Spleen (tissue), 13 donors: ENCODE measurements at places on chromosomes 16 and 17. TPM values are rescaled to one million over a fixed set of nuclear protein-coding genes. Genes with fewer than 3 reads are reported as not detected.
A peak's percentile ranks its signal among the peaks of the same experiment; 100 is the strongest.

The GAS2L2 gene
- not detected for total RNA-seq

The BFAR gene
- total RNA-seq, result 48.1 TPM

The CTF1 gene
- 1.3 TPM for total RNA-seq

The MYH11 gene
- total RNA-seq, result 113 TPM

The LDHD gene
- total RNA-seq, result 1.8 TPM

The ABCA9 gene
- total RNA-seq, result 2.4 TPM

The SNX20 gene
- total RNA-seq, result 27.2 TPM

The PYDC1 gene
- not detected for total RNA-seq

The C17orf100 gene
- total RNA-seq, result 2.8 TPM

The FOXN1 gene
- total RNA-seq, result not detected

DNA sequence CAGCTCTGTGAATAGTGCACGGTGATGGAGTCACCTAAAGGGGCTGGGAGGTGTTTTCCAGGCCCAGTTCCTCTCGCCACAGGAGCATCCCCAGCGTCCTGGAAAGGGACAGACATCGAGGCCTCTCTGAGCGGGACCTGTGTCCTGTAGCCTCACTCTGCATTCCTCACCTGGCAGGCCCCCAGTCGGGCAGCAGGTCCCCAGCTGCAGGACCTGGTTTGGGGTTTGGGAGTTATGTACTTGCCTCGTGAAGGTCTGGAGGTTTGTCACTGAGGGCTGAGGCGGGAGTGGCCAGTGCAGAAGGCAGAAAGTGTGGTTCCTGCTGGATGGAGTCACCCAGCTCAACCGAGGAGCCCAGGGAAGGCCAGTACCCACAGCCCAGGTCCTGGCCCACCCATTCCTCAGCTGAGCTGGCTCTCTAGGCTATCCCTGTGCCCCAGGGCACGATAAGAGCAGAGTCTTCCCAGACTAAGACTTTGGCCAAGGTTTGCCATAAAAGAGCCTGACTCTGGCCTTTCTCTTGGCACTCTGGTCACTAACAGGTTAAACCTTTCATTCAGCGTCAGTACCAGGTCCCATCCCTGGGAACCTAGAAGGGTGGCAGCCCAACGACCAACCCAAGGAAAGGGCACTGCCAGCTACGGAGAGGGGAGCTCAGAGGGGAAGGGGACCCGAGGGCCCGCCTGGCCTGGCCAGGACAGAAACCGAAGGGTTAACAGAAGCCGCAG lies 24.4 kb downstream of the TBX4 start:
- no peak overlapping the region for H3K27ac ChIP-seq
- H3K27me3 ChIP-seq, result no peaks in the 10 kb centered on the region
- no peak overlapping the region for H3K4me3 ChIP-seq
- no peaks in the 10 kb centered on the region for H3K36me3 ChIP-seq
- peak; percentile 56 for DNase-seq

GRCh38 chr17:68800751-68801150 lies 154.4 kb downstream of the ABCA8 start:
- no peaks in the 10 kb centered on the region for H3K27me3 ChIP-seq
- no peaks in the 10 kb centered on the region for H3K4me1 ChIP-seq
- no peaks in the 10 kb centered on the region for H3K36me3 ChIP-seq
- no peak overlapping the region for H3K4me3 ChIP-seq
- no peak for DNase-seq

GRCh38 chr16:88700636-88701482 lies 5.3 kb downstream of the RNF166 start:
- peaks cover 42% of the 10 kb centered on the region for H3K36me3 ChIP-seq
- H3K4me3 ChIP-seq, result peak overlapping the region; percentile 96
- no peaks in the 10 kb centered on the region for H3K27me3 ChIP-seq
- DNase-seq, result peak; percentile 100

DNA sequence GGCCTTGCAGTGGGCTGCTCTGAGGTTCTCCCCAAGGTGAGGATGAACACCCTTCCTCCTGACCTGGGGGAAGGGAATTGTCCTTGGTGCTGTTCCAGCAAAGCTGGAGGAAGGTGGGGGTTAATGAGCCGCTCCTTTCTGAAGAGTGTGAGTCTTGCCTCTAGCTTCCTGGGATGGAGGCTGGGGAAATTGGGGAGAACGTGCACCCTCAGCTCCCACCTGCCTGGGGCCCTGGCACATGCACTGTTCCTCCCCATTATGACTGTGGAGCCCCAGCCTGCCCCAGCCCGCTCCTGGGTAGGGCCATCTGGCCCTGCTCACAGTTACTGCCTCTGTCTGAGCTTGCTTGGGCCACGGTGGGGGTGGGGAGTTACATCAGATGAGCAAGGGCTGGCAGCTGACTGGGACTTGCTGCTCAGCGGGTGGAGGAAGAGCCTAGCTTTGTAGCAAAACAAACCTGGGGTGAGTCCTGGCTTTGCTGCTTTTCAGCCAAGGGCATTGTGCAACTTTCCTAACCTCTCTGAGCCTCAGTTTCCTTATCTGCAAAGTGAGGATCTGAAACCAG lies 11.1 kb downstream of the TNS4 start:
- no peak overlapping the region for H3K4me3 ChIP-seq
- no peaks in the 10 kb centered on the region for H3K36me3 ChIP-seq
- no peaks in the 10 kb centered on the region for H3K27me3 ChIP-seq

- no peak overlapping the region for H3K27ac ChIP-seq
- H3K4me1 ChIP-seq, result peaks cover 100% of the 10 kb centered on the region
- H3K36me3 ChIP-seq, result no peaks in the 10 kb centered on the region
- no peaks in the 10 kb centered on the region for H3K27me3 ChIP-seq
These were observed 3.8 kb downstream of the IL21R start for GRCh38 chr16:27405546-27406451.

DNA sequence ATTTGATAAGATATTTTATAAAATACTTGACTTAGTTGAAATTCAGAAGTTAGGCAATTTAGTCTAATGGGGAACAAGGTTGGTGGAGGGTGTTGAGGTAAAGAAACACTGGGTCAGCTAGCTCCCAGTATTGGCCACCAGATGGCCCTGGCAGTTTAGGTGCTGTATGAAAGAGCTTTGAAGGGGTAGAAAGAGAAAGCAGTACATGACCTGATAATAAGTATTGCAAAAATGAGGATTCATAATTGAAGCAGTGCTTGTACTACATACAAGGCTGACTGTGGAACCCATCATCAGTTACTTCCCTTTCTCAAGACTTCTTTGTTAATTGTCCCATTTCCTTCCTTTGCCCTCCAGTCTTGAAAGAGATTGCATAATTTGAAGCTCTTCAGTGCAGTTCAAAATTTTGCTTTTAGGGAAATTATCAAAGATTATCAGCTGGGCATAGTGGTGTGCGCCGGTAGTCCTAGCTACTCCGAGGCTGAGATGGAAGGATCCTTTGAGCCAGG lies 29.4 kb downstream of the TANC2 start:
- H3K4me3 ChIP-seq, result no peak overlapping the region
- no peak overlapping the region for H3K27ac ChIP-seq
- no peaks in the 10 kb centered on the region for H3K27me3 ChIP-seq

- H3K4me1 ChIP-seq, result no peaks in the 10 kb centered on the region
- H3K36me3 ChIP-seq, result no peaks in the 10 kb centered on the region
- no peak overlapping the region for H3K27ac ChIP-seq
- no peaks in the 10 kb centered on the region for H3K27me3 ChIP-seq
- DNase-seq, result no peak
These were observed 63.6 kb upstream of the TBX2 start for GRCh38 chr17:61335845-61336655.

GRCh38 chr16:51148678-51149228 lies 2.3 kb downstream of the SALL1 start:
- no peak for DNase-seq
- no peaks in the 10 kb centered on the region for H3K36me3 ChIP-seq
- H3K4me3 ChIP-seq, result no peak overlapping the region
- no peak overlapping the region for H3K27ac ChIP-seq
- H3K27me3 ChIP-seq, result peaks cover 73% of the 10 kb centered on the region
- H3K4me1 ChIP-seq, result peaks cover 17% of the 10 kb centered on the region

GRCh38 chr17:33012522-33013033 lies 20.9 kb downstream of the SPACA3 start:
- DNase-seq, result no peak
- no peaks in the 10 kb centered on the region for H3K27me3 ChIP-seq
- H3K4me3 ChIP-seq, result no peak overlapping the region
- no peaks in the 10 kb centered on the region for H3K36me3 ChIP-seq
- no peak overlapping the region for H3K27ac ChIP-seq

- no peaks in the 10 kb centered on the region for H3K36me3 ChIP-seq
- no peaks in the 10 kb centered on the region for H3K4me1 ChIP-seq
- peak; percentile 29 for DNase-seq
- H3K27me3 ChIP-seq, result no peaks in the 10 kb centered on the region
- no peak overlapping the region for H3K27ac ChIP-seq
- no peak overlapping the region for H3K4me3 ChIP-seq
These were observed 173.0 kb downstream of the FOXL1 start for GRCh38 chr16:86751076-86752030.

- H3K27me3 ChIP-seq, result no peaks in the 10 kb centered on the region
- peaks cover 33% of the 10 kb centered on the region for H3K4me1 ChIP-seq
- DNase-seq, result no peak
- H3K36me3 ChIP-seq, result no peaks in the 10 kb centered on the region
- H3K4me3 ChIP-seq, result no peak overlapping the region
- H3K27ac ChIP-seq, result no peak overlapping the region
These were observed 62.0 kb upstream of the AMZ2 start for GRCh38 chr17:68185820-68186219.

GRCh38 chr17:75503976-75504346 lies 11.4 kb downstream of the CASKIN2 start:
- H3K4me3 ChIP-seq, result no peak overlapping the region
- H3K4me1 ChIP-seq, result peaks cover 44% of the 10 kb centered on the region
- H3K27ac ChIP-seq, result no peak overlapping the region
- no peaks in the 10 kb centered on the region for H3K27me3 ChIP-seq
- H3K36me3 ChIP-seq, result no peaks in the 10 kb centered on the region
- no peak for DNase-seq

DNA sequence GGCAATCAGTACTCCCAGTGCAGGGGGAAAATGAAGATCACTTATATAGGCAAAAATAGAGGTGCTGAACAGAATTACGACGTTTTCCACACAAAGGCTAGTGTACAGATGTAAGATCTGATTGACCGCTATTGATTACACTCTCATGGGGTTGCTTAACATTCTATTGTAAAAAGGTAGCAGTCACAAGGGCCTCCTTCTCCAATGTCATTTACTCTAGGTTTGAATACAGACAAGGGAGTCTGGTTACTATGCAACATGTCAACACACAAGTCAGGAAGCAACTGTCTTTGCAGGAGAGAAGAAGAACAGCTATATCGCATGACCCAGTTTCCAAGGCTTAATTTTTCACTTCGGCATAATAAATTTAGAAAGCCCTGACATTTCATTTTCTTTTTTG lies 7.9 kb downstream of the KRT37 start:
- no peaks in the 10 kb centered on the region for H3K4me1 ChIP-seq
- H3K27me3 ChIP-seq, result no peaks in the 10 kb centered on the region
- H3K27ac ChIP-seq, result no peak overlapping the region
- H3K4me3 ChIP-seq, result no peak overlapping the region

GRCh38 chr16:88405216-88406060 lies 22.7 kb downstream of the ZNF469 start:
- H3K27ac ChIP-seq, result no peak overlapping the region
- H3K4me1 ChIP-seq, result no peaks in the 10 kb centered on the region
- no peaks in the 10 kb centered on the region for H3K36me3 ChIP-seq
- no peaks in the 10 kb centered on the region for H3K27me3 ChIP-seq

GRCh38 chr17:1553354-1554266 lies 9.0 kb downstream of the PITPNA start:
- H3K4me1 ChIP-seq, result peaks cover 46% of the 10 kb centered on the region
- DNase-seq, result peak; percentile 37
- peaks cover 42% of the 10 kb centered on the region for H3K36me3 ChIP-seq
- H3K4me3 ChIP-seq, result no peak overlapping the region

GRCh38 chr16:8727857-8728618 lies 53.6 kb downstream of the ABAT start:
- H3K27ac ChIP-seq, result no peak overlapping the region
- DNase-seq, result no peak
- H3K36me3 ChIP-seq, result no peaks in the 10 kb centered on the region
- no peaks in the 10 kb centered on the region for H3K27me3 ChIP-seq
- H3K4me3 ChIP-seq, result no peak overlapping the region

DNA sequence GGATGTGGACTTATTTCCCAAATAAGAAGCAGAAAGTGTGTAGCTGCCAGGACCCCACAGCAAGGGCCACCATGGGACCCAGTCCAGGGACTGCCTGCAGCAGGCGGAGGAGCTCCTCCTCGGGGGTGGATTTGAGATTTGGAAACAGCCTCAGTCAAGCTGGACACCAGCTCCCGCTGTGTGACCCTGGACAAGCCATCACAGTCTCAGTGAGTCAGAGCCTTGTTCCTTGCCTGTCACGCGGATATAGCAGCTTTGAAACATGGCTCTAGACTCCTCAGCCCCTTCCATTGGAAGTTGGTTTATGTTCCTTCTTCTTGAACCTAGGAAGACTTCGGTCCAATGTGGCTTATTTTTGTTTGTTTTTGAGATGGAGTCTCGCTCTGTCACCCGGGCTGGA lies 12.5 kb upstream of the DPEP1 start:
- H3K36me3 ChIP-seq, result no peaks in the 10 kb centered on the region
- H3K4me3 ChIP-seq, result no peak overlapping the region
- peaks cover 15% of the 10 kb centered on the region for H3K27me3 ChIP-seq
- no peak overlapping the region for H3K27ac ChIP-seq
- peaks cover 14% of the 10 kb centered on the region for H3K4me1 ChIP-seq

DNA sequence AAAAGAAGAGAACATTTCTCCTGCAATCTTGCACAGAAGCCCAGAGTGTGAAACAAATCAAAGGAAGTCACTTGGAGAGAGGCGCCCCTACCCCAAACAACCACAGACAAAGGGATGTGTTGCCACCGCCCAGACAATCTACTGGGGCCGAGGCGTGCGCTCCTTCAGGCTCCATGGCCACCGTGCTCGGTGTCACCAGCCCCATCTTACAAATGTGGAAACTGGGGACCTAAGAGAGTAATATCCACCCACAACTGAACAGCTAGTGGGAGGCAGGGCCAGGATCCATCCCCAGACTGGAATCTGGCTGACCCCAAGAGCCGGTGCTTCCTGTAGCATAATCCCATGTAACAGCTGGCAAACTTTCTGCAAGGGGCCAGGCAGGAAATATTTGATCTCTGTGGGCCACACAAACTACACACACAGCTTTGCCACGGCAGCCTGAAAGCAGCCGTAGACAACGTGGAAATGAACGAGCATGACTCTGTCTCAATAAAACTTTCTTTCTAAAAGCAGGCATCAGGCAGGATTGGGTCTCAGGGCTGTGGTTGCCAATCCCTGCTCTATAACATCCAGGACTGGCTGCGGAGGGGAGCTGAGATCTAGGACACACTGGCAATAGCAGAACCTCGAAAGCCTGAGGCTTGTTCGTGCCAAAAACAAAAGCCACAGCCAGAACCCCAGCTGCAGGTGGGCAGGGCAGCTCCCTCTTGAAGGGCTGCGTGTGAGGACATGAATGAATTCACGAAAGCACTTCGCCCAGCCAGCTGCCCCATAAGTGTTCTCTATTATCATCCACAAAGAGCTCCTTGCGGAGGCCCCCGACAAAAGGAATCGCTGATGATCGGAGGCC lies 26.6 kb upstream of the GINS2 start:
- H3K4me3 ChIP-seq, result no peak overlapping the region
- no peak for DNase-seq
- peaks cover 20% of the 10 kb centered on the region for H3K36me3 ChIP-seq
- no peak overlapping the region for H3K27ac ChIP-seq

GRCh38 chr17:76914937-76915336 lies 46.7 kb downstream of the MGAT5B start:
- H3K27ac ChIP-seq, result no peak overlapping the region
- H3K4me1 ChIP-seq, result no peaks in the 10 kb centered on the region
- H3K27me3 ChIP-seq, result no peaks in the 10 kb centered on the region
- DNase-seq, result no peak
- no peak overlapping the region for H3K4me3 ChIP-seq
- H3K36me3 ChIP-seq, result no peaks in the 10 kb centered on the region

GRCh38 chr16:12885742-12886141 lies 15.7 kb upstream of the SHISA9 start:
- no peak for DNase-seq
- H3K27ac ChIP-seq, result no peak overlapping the region
- H3K4me1 ChIP-seq, result no peaks in the 10 kb centered on the region
